ENCODE measurements at places on chromosomes 5 and 9. TPM values are rescaled to one million over a fixed set of nuclear protein-coding genes. Genes with fewer than 3 reads are reported as not detected.

Gene IL5
- total RNA-seq, result not detected

Gene TNPO1
- 1,825 TPM for total RNA-seq

Gene ORM2
- total RNA-seq, result not detected

Gene PGM5
- total RNA-seq, result 13.5 TPM

Gene PAEP
- total RNA-seq, result not detected

Measured in fibroblast of the aortic adventitia (primary cell).